ENCODE measurements at places on chromosomes 3 and 15. TPM values are rescaled to one million over a fixed set of nuclear protein-coding genes. Genes with fewer than 3 reads are reported as not detected.

The SKOR1 gene
- 0.05 TPM for total RNA-seq

The CFAP20DC gene
- 2.6 TPM for total RNA-seq

The NAALADL2 gene
- 0.69 TPM for total RNA-seq

The SST gene
- total RNA-seq: not detected

The UACA gene
- total RNA-seq: 19.0 TPM

The CRABP1 gene
- total RNA-seq: 0.25 TPM

The SLC24A5 gene
- total RNA-seq: not detected

The SEMA5B gene
- total RNA-seq: not detected

The C2CD4A gene
- total RNA-seq: 0.63 TPM

The MYO5C gene
- 14.9 TPM for total RNA-seq

The ADGRG7 gene
- not detected for total RNA-seq

The LRRC31 gene
- not detected for total RNA-seq

The ANKUB1 gene
- not detected for total RNA-seq

The CTXN2 gene
- not detected for total RNA-seq

The ERICH6 gene
- not detected for total RNA-seq

The MAGEL2 gene
- not detected for total RNA-seq

The EOMES gene
- total RNA-seq: 0.35 TPM

The SAMD7 gene
- not detected for total RNA-seq

The LHFPL4 gene
- not detected for total RNA-seq

The FEZF2 gene
- not detected for total RNA-seq

The ADCY5 gene
- 0.20 TPM for total RNA-seq

The PTH1R gene
- total RNA-seq: 0.30 TPM

The OR4F6 gene
- total RNA-seq: not detected

The SNTN gene
- not detected for total RNA-seq

The SERINC4 gene
- total RNA-seq: 0.12 TPM

The SERPINI1 gene
- total RNA-seq: 1.5 TPM

The IDH3A gene
- 95.0 TPM for total RNA-seq

The IL17RB gene
- 0.25 TPM for total RNA-seq

The SLC12A1 gene
- not detected for total RNA-seq

The SLC2A2 gene
- total RNA-seq: not detected

The RETNLB gene
- total RNA-seq: not detected

The SYNPR gene
- total RNA-seq: not detected

The CSPG4 gene
- total RNA-seq: 0.10 TPM

The RNF123 gene
- 18.2 TPM for total RNA-seq

The LIPH gene
- 6.0 TPM for total RNA-seq

The PSMD6 gene
- 76.7 TPM for total RNA-seq

The PRSS50 gene
- not detected for total RNA-seq

The PLA2G4D gene
- total RNA-seq: not detected

The UROC1 gene
- not detected for total RNA-seq

The TNFAIP8L3 gene
- total RNA-seq: not detected

The SLC28A1 gene
- total RNA-seq: not detected

The THBS1 gene
- total RNA-seq: 0.35 TPM

The HGD gene
- 1.3 TPM for total RNA-seq

The ZNF385D gene
- total RNA-seq: not detected

The A4GNT gene
- not detected for total RNA-seq

The KLF15 gene
- total RNA-seq: 1.4 TPM

The AGTR1 gene
- total RNA-seq: 0.10 TPM

The RASGRP1 gene
- total RNA-seq: 0.27 TPM

The NDN gene
- total RNA-seq: 1.0 TPM

The XCR1 gene
- total RNA-seq: not detected

The CCDC9B gene
- 8.9 TPM for total RNA-seq

The SFMBT1 gene
- total RNA-seq: 10.1 TPM

The SIN3A gene
- 25.8 TPM for total RNA-seq

The GP9 gene
- total RNA-seq: not detected

The VWA5B2 gene
- not detected for total RNA-seq

The FBXW12 gene
- not detected for total RNA-seq
